ENCODE measurements at places on chromosomes 7 and 10.

DNA sequence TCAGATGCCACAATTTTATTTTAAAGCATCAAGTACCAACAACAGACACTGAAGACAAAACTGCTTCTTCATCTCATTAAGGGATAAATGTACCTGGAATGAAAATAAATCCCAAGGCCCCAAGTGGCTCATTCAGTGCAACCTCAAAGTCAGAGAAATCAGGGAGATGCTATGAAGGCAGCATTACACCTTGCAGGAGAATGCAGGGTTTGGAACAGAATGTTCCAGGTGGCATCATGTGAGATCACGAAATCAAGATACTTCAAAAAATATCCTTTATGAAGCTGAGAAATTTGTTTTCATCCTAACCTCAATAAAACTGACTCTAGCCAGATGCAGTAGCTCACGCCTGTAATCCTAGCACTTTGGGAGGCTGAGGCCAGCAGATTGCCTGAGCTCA lies 477.1 kb downstream of the PLXNA4 start:
- no peak for DNase-seq

DNA sequence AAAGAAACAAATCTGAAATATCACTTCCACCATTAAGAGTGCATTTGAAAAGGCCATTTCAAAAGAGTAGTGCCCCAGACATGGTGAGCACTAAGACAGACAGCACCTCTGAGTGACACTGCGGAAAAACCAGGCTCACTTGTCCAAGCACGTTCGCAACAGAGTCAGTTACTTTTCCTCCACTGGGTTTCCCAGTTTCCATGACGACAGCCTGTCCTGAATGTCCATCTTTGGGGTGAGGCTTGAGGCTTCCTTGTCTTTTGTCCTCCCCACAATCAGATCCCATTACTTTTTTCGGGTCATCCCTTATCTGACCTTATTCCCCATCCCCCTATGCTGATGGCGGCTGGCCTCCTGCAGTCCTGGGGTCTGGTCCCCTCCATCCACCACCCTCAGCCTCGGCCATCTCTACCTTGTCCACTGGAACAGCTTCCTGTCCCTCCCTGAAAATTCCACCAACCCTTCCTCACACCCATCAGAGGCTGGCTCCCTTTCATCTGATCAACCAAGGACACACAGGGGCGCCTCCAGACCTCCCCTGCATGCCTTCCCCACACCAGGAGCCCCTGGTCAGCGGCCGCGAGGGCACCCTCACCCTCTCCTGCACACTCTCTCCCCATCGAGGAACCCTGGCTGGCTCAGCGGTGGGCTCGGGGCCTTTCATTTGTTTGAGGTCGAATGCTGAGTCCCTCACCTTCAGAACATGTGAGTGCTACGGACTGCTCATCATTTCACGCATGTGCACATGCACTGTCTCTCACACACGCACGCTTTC lies 363.6 kb downstream of the DNAJB6 start:
- DNase-seq, result no peak

- DNase-seq, result no peak
Measured at GRCh38 chr10:17445400-17445998, 8.9 kb downstream of the ST8SIA6 start.

- DNase-seq, result no peak
Measured at GRCh38 chr7:122315507-122316466, 11.2 kb upstream of the FEZF1 start.

DNA sequence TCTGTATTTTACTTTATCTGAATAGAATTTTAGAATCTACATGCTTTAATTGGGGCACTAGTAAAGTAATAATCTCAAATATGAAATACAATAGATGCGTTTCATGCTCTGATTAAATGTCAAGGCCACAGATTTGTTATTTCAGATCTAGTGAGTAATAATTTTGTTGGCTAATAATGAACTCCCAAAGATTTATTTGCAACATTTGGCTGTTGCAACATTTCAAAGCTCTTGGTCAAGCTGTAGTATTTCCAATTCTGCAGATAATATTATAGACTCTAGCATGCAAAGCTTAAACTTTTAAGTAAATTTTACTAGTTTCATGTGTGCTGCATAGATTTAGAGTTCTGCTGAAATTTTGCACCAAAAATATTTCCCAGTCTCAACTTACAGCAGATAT lies 16.7 kb downstream of the LRRN3 start:
- no peak for DNase-seq

- DNase-seq, result no peak
Measured at GRCh38 chr7:57437581-57437980, 12.4 kb upstream of the ZNF716 start.

DNA sequence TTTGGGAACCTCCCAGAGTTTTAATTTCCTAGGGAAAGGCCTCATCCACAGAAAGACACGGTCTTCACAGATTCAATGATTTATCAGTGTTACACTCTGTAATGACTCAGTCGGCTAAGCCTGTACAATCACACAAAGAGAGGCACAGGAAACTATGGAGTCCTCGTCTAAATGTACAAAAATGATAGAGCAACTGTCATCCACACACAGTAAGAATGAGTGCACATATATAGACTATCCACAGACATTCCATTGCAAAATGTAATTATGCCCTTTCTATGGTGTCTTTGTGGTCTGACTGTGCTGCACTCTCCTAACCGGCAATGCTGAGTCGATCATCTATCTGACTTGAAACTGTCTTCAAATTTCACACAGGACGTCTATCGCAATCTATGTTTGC lies 3.5 kb upstream of the NAMPT start:
- DNase-seq, result no peak

DNA sequence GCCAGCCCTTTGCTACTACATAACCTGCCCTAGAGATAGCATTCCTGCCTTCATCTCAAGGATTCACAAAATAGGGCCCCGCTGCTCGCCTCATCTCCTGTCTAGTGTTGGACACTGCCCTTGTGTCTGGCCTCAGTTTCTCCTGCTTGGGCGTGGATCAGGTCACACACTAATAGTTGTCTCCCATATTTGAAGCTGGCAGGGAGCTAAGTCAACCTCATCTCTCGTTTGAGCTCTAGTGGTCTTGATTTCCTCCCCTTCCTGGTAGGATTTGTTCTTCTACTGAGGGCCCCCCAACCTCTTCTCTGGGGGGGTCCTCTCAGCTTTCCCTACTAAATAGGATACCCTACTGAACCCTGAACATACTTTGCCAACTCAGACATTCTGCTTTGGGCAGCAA lies 42.2 kb downstream of the ADCYAP1R1 start:
- DNase-seq, result no peak

GRCh38 chr10:62067560-62067959 lies 166.1 kb downstream of the ARID5B start:
- no peak for DNase-seq

- DNase-seq, result peak; percentile 31
Measured at GRCh38 chr7:106071999-106072714, 40.0 kb downstream of the SYPL1 start.

DNA sequence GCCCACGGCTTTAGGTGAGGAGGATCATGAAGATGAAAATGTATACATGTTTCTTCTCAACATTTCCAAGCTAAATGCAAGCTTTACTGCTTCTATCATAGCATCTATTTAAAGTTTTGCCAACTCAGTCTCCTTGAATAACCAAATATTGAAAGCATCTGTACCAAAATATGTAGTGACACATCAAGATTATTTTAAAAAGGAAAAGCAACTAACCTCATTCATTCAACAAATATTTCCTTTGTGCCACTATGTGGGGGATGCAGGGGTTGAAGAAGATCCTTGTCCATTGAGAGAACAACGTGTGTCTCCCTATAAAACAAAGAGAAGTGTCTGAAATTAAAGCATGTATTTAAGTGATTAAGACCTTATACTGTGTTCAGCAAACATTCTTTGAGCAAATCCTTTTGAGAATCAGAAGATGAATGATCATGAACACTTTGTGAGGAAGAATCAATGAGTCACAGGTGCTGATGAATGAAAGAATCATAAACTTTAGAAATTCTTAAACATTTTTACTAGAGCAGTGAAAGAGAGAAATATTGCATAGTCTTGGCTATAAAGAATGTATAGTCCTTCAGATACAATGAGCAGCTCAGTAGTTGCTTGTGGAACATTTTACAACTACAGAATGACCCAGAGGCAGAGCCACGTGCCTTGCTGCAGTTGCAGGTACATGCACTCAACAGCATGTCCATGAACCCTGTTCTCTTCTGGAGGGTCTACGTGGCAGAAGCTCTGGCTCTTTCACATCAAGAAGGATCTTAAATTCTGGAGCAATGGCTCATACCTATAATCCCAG lies 13.9 kb downstream of the TAS2R60 start:
- no peak for DNase-seq

DNA sequence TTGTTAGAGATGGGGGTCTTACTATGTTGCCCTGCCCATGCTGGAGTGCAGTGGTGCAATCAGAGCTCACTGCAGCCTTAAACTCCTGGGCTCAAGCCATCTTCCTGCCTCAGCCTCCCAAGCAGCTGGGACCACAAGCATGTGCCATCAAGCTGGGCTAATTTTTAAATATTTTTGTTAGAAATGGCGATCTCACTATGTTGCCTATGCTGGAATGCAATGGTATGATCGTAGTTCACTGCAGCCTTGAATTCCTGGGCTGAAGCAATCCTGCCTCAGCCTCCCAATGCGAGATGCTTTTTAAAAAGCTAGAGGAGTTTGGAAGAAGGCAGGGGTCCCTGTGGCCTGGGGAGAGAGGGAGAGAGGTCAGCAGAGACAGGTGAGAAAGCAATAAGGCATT lies 600.1 kb upstream of the AUTS2 start:
- DNase-seq, result no peak

DNA sequence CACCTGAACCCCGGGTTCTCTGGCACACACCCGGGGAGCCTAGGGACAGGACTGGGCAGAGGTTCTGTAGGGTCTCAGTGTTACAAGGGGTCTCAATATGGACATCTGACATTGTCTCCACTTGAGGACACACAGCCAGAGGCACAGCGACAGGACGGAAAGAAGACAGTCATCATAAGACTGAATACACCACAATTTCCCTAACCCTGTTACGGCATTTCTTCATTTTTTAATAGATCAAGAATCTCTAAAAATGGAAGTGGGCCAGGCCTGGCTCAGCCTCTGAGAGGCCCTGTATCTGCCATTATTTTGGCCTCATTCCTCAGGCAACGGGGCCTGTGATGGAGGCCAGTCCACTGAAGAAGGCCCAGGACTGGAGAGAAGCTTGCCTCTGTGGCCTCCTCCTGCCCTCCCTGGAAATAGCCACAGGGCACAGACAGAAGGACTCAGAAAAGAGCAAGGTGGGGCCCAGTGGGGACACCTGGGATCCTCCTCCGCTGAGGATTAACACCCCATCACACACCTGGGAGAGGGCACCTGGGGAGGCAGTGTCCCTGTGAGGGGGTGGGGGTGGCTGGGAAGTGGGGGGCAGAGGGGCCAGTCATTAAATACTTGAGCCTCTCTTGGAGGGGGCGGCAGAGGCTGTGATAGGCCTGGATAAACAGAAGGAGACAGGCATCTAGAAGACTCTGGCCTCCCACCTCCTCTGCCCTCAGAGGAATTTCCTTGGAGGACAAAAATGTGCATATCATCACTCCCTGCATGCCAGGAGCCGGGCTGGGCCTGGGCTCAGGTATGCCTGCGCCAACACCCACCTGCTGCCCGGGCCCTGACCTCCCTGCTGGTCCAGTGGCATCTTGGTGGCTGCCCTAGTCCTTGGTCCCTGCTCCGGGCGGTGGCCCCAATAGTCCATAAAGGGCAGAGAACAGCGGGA lies 8.0 kb downstream of the SPOCK2 start:
- no peak for DNase-seq

DNA sequence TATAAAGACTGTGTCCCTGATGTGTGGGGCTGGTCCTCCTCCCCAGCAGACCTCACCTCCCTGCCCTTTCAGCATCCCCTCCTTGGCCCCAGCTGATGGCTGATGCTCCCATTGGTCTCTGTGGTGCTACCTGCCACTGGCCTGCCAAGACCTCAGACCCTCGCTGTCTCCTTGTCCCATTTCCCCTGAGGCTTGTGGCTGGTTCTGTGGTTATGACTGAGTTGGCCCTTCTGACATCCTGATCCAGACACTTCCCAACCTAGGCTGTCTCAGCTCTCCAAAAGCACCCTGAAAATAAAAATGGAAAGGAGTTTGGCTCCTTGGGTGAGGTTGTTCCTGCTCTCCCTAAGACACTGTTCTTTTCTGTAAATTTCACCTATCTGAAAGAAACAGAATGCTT lies 214.2 kb downstream of the RPS24 start:
- no peak for DNase-seq

- no peak for DNase-seq
Measured at GRCh38 chr7:137423321-137423720, 79.8 kb upstream of the PTN start.

GRCh38 chr10:31508882-31509281 lies 189.9 kb downstream of the ZEB1 start:
- no peak for DNase-seq

DNA sequence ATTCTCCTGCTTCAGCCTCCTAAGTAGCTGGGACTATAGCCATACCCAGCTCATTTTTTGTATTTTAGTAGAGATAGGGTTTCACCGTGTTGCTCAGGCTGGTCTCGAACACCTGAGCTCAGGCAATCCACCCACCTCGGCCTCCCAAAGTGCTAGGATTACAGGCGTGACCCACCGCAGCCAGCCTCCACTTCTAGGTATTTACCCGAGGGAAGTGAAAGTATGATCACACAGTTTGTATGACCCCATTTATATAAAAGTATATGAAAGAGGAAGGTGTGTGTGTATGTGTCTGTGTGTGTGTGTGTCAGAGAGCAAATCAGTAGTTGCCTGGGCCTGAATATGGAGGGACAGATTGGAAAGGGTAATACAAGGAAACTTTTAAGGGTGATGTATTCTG lies 2.0 kb upstream of the PURB start:
- no peak for DNase-seq

DNA sequence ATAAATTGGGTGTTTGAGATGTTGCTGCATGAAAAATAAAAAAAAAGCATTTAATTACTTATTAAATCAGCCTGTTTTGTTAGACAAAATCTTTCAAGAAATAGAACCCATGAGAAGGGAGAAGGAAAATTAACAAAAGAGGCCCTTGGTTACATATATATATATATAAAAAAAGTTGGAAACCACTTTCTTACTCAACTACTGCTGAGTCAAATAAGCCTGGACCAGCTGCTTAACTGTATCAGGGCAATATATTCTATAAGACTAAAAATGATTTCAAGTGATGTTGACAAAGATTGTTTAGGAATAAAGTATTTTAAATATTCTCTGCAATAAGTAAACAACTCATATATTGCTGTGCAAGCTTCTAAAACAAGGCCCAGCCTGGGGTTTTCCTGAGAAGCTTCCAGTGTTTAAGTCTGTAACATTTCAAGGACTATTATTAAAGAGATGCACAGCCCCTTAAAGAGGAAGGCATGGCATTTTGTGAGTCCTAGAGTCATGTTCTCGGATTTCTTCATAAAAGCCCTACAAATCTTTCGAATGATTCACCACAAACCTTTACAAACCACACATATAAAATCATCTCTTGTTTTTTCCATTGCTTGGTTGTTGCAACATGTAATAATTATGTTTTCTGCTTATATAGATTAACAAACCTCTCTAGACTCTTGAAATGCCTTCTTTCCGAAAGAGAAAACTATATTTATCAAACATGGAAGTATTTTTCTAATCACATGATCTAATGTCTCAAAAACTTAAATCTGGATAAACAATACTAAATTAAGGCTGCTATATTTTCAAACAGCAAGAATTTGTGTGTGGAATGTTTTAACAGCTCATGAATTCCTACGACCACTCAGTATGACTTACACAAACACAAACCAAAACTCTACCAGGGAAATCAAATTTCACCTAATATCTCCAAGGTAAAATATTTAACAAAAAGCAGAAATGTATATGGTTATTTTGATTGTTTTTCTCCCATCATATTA lies 14.3 kb downstream of the JAZF1 start:
- no peak for DNase-seq
